Cardiac septum (tissue), 1 donor: ENCODE measurements at places on chromosomes 7 and 10. TPM values are rescaled to one million over a fixed set of nuclear protein-coding genes. Genes with fewer than 3 reads are reported as not detected.

ARL5B gene
- total RNA-seq: 7.1 TPM

HYAL4 gene
- 0.32 TPM for total RNA-seq

CNNM2 gene
- 5.9 TPM for total RNA-seq

PDZD7 gene
- 0.40 TPM for total RNA-seq

ERVW-1 gene
- total RNA-seq: not detected

UCMA gene
- total RNA-seq: not detected

- no peak for DNase-seq
These were observed 117.1 kb downstream of the FGFR2 start for GRCh38 chr10:121481180-121481579.

DNA sequence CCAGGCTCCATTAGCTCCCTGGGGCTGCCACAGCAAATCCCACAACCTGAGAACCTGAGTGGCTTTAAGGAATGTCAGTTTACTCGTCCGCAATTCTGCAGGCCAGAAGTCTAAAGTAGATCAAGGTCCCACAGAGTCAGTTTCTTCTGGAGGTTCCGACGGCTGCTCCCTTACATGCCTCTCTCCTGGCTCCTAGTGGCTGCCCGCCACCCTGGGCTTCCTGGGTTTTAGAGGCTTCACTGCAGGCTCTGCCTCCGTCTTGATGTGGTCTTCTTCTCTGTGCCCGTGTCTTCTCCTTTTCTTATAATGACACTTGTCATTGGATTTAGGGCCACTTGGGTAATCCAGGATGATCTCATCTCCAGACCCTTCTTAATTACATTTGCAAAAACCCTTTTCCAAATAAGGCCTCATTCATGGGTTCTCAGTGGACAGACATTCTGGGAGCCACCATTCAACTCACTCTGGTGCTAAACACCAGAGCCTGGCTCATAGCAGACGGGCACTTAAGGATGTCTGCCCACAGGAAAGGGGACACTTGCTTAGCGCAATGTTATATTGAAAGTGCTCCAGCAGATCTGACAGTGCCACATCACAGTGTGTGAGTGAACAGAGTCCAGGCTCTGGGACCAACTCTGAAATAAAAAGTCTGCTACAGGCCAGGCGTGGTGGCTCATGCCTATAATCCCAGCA lies 77.6 kb downstream of the VWC2 start:
- DNase-seq: no peak

DNA sequence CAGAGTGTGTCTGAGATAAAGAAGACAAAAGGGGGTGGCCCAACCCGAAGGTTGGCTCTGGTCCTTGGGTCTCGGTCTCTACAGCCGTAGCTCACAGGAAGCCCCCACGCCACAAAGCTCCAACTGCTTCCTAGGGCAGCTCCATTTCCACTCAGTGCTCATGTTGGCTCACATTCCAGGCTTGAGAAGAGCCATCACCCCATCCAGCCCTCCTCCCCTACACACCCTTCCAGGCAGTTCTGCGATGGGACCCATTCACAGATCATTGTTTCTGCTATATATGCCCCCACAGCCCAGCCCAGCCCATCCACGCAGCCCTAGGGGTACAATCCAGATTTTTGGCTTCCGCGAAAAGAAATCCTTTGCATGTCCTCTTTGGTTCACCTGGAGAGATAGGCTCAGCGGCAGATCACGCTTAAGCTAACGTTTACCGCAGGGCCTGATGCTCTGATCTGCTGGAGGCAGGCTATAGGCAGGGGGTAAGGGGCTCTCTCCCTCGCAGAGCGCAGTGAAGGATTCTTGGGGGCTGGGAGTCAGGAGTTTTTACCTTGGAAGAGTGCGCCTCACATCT lies 6.2 kb upstream of the HOXA11 start:
- DNase-seq: peak; percentile 33

DNA sequence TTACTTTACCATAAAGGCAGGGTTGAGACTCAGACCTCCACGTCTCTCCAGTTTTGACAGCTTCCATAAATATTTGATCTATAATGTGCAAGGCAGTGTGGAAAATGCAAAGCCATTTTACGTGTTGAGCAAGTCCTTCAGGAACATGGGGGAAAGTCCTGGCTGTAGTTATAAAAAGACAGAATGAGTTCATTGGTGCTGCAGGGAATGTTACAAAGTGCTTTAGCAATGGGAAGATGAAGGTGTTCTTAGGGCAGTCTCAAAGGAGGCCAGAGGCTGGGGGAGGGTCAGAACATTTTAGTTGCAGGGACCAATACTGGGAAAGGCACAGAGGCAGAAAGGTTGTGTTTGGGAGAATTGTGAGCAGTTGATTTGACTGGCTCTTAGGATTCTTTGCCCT lies 27.9 kb downstream of the CNNM2 start:
- no peak for DNase-seq

DNA sequence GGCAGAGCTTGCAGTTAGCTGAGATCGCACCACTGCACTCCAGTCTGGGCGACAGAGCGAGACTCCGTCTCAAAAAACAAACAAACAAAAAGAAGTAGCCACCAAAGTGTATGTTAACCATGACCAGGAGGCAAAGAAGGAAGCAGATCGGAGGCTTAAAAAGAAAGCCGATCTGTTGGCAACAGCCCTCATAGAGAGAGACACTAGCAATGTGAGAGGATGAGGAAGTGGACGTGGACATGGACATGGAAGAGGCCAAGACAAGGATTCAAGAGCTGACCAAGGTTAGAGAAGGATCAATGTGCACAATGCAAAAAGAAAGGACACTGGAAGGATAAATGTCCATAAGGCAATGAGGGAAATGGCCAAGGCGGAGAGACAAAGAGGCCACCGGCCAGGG lies 14.9 kb upstream of the ADCK2 start:
- DNase-seq: no peak

- no peak for DNase-seq
These were observed 56.5 kb downstream of the LYZL1 start for GRCh38 chr10:29345144-29345909.

- no peak for DNase-seq
These were observed 68.9 kb downstream of the KLF6 start for GRCh38 chr10:3716093-3716492.

GRCh38 chr7:123867225-123867624 lies 22.3 kb downstream of the HYAL4 start:
- DNase-seq: no peak

DNA sequence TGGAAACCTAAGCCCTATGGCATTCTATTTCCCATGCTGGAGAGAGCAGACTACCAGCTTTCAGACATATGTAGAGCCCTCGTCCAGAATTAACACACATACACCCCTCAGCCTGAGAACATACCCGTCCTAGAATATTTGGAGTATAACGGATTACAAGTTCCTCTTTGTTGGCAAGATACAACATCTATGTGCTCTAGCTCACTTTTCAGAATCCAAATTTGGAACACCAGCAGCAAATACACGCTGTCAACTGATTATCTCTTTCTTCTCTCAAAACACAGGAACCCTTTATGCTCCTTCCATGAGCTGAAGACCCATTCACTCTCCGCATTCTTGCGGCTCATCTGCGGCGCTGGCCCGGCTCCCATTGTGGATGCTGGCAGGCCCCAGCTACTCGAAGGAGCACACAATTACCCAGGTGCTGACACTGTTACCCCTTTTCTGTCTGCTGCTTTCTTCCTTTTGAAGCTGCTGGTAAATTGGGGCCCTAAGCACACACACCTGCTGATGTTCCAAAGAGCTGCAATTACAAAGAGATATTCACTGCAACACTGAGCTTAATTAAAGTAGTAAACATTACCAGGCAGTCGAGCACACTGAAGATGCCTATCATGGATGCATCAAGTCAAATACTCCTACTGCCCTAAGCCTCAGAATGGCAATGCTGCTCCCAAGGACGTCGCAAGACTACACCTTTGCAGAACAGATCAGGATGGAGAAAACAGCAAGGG lies 70.0 kb downstream of the VOPP1 start:
- DNase-seq: no peak

DNA sequence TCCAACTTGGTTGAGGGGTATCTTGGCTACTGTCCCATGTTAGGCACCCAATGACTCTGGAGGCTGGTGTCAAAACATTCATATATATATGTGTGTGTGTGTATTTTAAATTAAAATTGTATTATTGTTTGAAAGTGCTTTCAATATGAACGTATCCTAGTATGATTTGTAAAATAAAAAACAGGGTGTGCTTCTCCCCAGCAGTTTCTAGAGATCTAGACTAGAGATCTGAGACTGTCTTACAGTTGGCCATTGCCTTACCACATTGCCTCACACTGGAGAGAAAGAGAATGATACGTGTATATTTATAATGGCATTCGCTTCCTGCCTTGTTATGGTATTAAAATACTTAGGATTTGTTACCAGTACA lies 1.2 kb downstream of the BAG3 start:
- no peak for DNase-seq

- DNase-seq: no peak
These were observed 36.5 kb downstream of the NPS start for GRCh38 chr10:127585519-127586023.

GRCh38 chr10:77915319-77916105 lies 11.0 kb downstream of the DLG5 start:
- no peak for DNase-seq

DNA sequence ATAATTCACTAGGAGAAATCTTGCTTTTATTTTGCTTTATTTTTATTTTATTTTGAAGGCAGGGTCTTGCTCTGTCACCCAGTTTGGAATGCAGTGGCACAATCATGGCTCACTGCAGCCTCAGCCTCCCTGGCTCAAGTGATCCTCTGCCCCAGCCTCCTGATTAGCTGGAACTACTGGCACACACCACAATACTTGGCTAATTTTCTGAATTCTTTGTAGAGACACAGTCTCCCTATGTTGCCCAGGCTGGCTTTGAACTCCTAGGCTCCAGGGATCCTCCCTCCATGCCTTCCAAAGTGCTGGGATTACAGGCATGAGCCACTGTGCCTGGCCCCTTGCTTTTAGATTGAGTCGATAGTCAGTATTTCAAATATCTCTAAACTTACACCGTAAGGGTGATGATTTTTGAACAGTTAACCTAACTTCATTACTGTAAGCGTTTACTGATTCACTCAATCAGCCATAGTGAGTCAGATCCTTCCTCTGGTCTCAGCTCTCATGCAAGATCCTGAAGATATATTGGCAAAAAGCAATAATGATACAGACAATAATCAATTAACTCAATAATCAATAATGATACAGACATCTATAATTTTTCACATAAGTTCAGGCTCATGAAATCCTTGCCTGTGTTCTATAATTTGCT lies 239.5 kb downstream of the KIAA1217 start:
- DNase-seq: no peak

DNA sequence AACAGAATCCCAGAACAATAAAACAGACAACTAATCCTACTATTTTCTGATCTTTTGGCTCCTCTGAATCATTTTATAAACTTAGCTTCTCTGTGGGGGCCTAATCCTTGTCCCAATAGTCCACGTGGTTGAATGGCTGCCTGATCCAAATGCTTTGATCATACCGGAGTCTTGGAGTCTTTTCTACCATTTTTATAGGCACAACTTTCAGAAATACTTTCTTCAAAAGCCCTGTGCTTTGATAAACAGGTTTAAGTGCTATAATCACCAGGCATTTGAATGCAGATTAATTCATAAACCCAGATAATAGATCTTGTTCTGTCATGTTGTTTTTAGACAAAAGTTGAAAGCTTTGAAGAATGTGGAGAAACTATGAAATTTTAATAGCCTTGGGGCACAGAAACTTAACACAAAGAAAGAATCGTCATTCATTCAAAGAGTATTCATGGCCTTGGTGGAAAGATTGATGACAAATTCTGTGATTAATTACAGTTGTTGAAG lies 163.7 kb downstream of the AHR start:
- no peak for DNase-seq

GRCh38 chr7:156152390-156152789 lies 340.1 kb upstream of the SHH start:
- DNase-seq: no peak

GRCh38 chr10:119395280-119396007 lies 147.1 kb downstream of the RGS10 start:
- no peak for DNase-seq

- DNase-seq: no peak
These were observed 191.9 kb downstream of the C7orf25 start for GRCh38 chr7:42720012-42720411.

DNA sequence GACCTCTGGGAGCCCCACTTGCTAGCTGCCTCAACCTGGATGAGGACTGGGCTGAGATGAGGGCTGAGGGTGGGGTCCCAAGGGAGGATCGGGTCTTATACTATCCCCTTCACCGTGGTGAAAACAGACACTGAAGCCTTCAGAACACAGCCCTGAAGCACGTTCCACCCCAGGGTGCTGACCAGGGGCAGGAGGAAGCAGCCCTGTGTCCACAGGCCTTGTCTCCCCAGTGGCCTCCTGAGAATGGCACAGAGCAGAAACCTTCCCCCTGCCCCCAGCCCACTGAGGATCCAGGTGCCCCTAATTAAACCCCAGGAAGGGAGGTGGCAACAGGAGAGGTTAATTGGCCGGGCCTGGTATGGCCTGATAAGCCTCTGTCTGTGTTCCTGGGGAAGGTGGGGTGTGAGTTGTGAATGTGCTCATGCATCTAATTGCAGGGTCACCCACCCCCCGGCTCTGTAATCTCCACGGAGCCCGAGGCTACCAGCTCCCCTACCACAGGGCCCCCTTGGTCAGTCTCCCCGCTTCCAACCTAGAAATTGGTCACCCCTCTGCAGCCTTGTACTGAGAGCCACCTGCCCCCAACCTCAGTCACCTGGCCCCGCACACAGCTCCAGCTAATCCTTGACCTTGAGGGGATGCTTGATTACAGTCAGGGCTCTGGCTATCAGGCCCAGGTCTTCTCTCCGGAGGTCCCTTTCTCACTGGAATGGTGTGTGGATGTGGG lies 159.0 kb upstream of the UNC5B start:
- no peak for DNase-seq

- no peak for DNase-seq
These were observed 457.8 kb upstream of the VSTM2A start for GRCh38 chr7:54084340-54084739.

- DNase-seq: no peak
These were observed 17.5 kb upstream of the TRUB1 start for GRCh38 chr10:114920459-114920858.

GRCh38 chr10:16999665-17000451 lies 129.8 kb downstream of the CUBN start:
- no peak for DNase-seq

- no peak for DNase-seq
These were observed 42.4 kb upstream of the FAM20C start for GRCh38 chr7:149791-150636.

DNA sequence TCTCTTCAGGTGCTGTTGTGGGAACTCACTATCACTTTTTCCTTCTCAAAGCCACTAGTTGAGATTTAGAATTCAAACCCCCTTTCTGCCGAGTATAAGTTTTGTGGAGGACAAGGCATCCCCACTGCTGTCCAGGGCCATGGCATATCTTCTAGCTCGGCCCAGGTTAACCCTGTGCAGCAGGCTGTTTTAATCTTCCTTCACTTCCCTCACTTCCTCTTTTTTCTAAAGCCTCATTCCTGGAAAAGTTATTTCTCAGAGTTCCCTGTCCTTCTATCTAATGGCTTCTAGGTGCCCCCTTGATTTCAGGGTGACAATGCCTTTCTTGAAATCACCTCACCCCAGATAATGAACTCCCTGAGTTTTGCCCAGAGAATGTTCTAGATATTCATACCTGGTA lies 222.3 kb downstream of the SNX10 start:
- no peak for DNase-seq
